ENCODE measurements at places on chromosomes 3 and 15. TPM values are rescaled to one million over a fixed set of nuclear protein-coding genes. Genes with fewer than 3 reads are reported as not detected.

SCN11A gene
- not detected for total RNA-seq

PP2D1 gene
- total RNA-seq: not detected

HAUS2 gene
- total RNA-seq: 25.8 TPM

NOX5 gene
- 0.74 TPM for total RNA-seq

A4GNT gene
- not detected for total RNA-seq

GUCA1C gene
- total RNA-seq: not detected

ACTC1 gene
- total RNA-seq: 15.0 TPM

DNA sequence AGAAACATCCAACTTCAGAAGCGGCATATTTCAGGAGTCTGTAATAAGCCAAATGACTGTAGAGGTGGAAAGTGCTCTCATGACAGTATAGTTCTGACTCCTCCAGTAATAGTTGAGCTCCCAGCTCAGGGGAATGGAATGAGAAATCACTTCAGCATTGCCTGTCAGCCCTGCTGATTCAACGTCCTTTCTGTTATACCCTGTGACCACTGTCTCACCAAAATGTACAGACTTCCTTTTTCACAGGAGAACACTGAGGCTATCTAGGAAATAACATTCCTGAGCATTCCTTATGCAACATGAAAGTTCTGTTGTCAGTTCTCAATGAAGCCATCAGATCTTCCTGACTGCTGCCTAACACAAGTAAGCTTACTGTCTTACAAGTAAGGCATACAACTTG, 284.5 kb upstream of the MME start:
- no peak for DNase-seq

DNA sequence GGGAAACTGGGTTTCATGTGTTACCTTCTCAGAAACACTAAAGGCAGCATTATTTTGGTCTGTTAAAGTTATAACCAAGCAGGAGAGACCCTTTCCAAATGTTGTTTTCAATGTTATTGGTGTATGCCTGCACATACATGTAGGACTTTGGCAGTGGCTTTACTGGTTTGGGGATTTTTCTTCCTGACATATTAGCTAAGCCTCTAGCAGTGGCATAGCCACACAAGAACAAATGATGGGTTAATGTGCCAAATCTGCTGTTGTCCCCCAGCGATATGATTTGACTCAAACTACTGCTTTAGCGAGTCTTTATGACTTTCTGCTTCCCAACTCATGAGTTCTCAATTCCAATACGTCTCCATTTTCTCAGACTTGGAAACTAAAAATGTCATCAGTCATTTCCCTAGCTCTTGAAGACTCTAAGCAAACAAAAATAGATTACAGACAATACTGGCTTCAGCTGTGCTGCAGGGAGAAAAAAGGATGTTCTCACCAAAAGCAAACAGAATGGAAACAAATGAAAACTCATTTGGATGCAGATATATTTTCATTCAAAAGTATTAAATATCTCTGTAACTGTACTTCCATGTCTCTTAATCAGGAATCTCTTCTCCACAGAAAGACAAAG, 29.6 kb downstream of the TPM1 start:
- DNase-seq: no peak

DNA sequence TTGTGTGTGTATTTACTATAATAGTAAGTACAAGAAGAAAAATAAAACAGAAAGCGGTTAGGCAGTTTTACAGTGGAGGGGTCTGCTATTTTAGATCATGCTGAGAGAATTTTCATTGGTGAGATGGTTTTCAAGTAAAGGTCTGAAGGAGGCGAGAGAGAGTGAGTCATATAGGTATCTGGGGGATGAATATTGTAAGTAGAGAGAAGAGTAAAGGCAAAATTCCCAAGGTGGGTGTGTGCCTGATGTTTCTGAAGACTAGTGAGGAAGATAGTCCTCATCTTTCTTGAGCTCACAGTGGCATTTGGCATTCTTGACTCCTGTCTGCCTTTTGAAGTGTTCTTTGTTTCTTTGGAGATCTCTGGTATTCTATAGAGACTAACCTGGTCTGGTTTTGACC, 38.6 kb downstream of the CRYBG3 start:
- DNase-seq: no peak

DNA sequence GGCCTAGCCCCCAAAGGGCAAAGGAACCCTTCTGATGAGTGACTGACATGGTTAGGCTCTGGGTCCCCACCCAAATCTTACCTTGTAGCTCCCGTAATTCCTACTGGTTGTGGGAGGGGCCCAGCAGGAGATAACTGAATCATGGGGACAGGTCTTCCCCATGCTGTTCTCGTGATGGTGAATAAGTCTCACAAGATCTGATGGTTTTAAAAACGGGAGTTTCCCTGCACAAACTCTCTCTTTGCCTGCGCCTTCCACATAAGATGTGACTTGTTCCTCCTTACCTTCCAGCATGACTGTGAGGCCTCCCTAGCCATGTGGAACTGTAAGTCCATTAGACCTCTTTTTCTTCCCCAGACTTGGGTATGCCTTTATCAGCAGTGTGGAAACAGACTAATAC, 16.9 kb downstream of the TKT start:
- DNase-seq: no peak

GRCh38 chr3:39148435-39149058, 4.8 kb downstream of the CSRNP1 start:
- DNase-seq: no peak

DNA sequence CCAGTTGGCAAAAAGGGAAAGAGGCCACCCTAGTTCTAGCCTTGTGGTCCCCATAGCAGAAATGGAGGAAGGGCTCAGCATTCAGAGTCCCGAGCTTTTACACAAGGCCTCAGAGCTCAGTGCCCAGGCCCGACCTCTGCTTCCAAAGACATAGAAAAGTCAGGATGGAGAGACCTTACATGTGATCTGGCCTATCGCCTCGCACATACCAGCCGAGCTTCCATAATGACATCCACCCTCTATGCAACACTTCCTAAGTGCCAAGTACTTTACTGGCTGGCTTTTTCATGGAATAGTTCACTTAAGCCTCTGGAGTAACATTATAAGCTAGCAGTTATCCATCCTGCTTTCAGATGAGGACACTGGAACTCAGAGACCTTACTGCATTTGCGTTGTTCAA, 275.9 kb downstream of the FAM43A start:
- peak; percentile 49 for DNase-seq

GRCh38 chr3:182644790-182645433, 148.4 kb upstream of the ATP11B start:
- DNase-seq: no peak

GRCh38 chr15:27278761-27279160, 307.8 kb downstream of the GABRG3 start:
- DNase-seq: no peak

- DNase-seq: no peak
These were observed 30.5 kb downstream of the CACNA2D2 start for GRCh38 chr3:50472958-50473357.

- no peak for DNase-seq
These were observed 26.1 kb downstream of the KCNMB2 start for GRCh38 chr3:178562143-178562946.

DNA sequence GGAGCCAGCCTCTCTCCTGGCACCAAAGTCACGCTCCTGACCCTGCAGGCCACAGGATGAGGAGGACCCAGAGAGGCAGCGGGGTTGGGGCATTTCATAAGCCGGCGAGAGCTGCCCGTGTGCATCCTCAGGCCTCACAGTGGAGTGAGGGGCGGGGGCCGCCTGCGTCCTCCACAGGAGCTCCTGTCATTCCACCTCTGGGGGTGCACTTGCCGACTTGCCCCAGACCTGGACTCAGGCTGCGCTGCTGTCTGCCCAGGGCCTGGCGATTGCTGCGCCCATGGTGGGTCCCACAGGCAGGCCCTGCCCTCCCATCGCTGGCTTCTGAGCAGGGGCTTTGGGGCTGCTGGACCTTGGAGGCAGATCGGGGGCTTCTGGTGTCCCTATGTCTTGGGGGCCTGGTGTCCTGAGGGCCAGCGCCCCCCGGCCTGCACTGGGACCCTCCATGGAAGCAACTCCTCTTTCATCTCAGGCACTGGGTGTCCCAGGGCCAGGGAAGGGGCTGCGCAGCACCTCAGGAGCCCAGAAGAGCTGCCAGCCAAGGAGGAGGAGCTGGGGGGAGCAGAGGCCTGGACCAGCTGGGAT, 184.0 kb downstream of the GOLGA6L6 start:
- peak; percentile 89 for DNase-seq

DNA sequence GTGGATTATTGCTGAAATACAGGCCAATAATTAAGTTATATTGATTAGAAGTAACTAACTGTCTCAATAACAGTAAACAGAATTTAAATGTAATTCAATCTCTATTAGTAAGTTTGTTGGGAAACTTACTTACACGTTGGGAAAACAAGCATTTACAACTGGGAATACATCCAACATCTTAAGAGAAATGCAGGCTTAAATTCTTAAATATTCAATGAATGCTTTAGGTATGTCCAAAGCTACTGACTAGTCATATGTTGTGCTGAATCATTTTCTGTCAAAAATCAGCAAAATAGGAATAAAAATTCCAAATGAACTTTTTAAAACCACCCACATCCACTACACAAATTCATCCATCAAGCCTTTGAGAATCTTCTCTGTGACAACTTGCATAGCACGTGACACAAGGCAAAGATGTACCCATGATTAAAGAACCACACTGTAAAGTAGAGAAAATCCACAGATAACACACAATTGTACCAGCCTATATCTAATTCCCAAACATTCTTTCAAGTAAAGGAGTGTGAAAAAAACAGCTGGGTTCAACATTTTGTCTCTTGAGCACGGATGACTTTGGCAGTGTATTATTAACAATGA, 60.0 kb downstream of the NMNAT3 start:
- DNase-seq: no peak

DNA sequence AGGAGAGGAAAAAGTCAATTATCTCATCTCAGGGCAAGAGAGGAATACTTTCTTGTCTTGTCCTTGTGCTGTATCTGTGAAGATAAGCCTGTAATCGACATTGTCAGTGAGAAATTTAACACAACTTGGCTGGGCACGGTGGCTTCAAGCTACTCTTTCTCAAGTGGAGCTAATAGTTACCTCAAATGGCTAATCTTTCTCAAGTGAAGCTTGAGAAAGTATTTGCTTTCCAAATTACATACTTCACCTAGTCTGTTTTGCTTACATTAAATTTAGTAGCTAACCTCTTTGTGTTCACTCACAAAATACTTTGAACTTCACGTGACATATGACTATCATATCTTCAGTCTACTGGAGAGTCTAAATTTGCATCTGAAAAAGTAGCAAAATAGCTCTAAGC, 48.3 kb upstream of the B3GALNT1 start:
- no peak for DNase-seq

GRCh38 chr3:67201026-67201425, 202.9 kb downstream of the KBTBD8 start:
- no peak for DNase-seq

DNA sequence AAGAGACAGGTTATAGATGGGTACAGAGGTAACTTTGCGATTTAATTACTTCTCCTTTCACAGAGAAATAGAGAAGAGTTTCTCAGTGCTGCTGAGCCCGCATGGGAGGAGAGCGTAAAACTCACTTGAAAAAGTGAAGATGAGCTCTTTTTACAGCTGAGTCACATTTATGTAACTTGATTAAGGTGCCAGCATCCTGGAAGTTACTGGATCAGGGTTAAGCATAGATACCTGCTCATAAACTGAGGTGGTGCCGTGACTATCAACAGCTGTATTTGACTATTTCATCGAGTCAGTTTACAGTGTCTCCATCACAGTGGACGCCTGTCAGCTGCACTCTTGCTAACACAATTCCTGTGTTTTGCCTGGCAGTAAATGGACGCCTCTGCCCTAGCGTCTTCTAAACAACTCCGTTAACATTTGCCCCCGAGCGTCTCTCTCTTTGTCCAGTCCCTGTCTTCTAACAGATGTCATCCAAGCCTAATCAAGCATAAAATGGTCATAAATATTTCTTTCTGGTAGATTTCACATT, 414.6 kb downstream of the FOXP1 start:
- no peak for DNase-seq

DNA sequence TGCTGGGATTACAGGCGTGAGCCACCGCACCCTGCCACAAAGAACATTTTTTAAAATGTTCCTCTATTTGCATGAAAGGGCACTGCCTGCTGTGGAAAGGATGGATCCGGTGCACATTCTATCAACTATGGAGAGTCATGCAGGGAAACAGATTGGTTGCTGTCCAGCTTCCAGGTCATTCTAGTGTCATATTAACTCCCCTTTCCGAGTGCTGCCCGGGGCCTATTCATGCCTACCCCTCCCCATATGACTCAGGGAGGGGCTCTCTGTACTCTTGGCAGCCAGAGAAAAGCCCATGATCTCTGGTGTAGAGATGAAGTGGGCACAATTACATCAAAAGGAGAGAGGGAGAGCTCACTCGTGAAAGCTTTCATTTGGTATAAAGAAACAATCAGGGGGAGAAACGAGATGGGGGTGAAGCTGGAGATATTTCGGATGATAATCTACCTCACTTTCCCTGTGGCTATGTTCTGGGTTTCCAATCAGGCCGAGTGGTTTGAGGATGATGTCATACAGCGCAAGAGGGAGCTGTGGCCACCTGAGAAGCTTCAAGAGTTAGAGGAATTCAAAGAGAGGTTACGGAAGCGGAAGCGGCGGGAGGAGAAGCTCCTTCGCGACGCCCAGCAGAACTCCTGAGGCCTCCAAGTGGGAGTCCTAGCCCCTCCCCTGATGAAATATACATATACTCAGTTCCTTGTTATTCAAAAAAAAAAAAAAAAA, 16.1 kb upstream of the AHSG start:
- DNase-seq: no peak

- DNase-seq: no peak
These were observed 843 bp downstream of the CHRNA5 start for GRCh38 chr15:78565951-78566774.

- no peak for DNase-seq
These were observed 88.8 kb downstream of the PDZRN3 start for GRCh38 chr3:73535931-73536330.

- DNase-seq: peak; percentile 87
These were observed 721 bp downstream of the P2RY1 start for GRCh38 chr3:152835601-152836102.

DNA sequence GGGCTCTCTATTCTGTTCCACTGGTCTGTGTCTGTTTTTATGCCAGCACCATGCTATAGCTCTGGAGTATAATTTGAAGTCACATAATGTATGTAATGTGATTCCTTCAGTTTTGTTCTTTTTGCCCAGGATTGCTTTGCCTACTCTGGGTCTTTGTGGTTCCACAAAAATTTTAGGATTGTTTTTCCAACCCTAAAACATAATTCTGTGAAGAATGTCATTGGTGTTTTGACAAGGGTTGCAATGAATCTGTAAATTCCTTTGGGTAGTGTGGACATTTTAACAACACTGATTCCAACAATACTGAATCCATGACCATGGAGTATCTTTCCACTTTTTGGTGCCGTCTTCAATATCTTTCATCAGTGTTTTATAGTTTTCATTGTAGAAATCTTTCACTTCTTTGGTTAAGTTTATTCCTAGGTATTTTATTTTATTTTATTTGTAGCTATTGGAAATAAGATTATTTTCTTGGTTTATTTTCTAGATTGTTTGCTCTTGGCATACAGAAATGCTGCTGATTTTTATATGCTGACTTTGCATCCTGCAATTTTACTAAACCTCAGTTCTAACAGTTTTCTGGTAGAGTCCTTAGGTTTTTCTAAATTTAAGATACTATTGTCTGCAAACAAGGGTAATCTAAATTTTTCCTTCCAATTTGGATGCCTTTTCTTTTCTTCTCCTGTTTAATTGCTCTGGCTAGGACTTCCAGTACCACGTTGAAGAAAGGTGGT, 29.7 kb downstream of the TJP1 start:
- no peak for DNase-seq

Measured in vagina (tissue), 2 donors.